Left kidney (tissue), 8 donors: ENCODE measurements at places on chromosomes 7 and 10.

DNA sequence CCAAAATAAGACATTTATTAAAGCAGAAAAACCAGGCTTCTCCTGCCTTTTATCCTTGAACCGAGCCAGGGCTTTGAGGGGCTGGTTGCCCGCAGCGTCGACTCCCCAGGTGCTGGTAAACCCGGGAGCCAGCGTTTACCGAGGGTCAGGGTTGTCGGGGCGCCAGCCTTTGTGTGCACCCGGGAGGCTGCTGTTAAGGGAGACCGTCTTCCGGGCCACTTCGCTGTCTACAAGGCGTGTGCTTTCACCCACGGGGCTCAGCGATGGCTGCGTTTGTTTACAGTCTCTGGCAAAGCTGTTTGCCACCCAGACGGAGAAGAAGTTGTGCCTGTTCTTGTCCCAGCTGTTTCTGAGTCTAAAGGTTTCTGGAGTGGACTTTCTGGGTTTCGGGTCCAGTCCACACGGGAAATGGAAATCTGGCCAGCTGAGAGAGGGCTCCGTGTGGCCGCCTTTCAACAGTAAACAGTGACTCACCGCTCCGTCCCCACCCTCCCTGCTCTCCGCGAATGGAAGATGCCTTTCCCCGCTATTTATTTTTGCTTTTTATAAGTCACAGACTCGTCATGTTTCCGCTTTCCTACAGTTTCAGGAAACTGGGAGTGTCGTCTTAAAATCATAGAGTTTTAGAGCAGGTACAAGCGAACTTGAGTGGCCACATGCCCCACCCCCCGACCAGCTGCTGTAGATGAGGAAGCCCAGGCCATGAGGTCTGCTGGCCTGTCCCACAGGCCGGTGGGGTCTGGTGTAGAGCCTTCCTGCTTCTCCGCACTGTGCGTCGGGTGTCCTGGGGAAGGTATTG lies 2.2 kb downstream of the MAFK start:
- DNase-seq, result no peak

- no peak for DNase-seq
Measured at GRCh38 chr10:33478089-33478674, 143.7 kb upstream of the NRP1 start.

DNA sequence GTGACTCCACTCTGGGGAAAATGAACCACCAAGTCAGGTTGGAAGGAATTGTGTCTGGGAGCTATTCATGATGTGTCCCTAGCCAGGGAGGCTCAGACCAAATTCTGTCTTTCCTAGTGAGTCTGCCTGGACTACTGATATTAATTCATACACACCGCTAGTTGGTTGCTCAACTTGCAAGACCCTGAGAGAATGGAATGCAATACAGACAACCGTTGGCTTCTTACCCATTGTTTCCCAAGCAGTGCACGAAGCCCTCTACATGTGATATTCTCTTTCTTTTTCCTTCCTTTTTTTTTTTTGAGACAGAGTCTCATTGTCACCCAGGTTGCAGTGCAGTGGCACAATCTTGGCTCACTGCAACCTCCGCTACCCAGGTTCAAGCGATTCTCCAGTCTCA lies 19.4 kb upstream of the SRGN start:
- no peak for DNase-seq

DNA sequence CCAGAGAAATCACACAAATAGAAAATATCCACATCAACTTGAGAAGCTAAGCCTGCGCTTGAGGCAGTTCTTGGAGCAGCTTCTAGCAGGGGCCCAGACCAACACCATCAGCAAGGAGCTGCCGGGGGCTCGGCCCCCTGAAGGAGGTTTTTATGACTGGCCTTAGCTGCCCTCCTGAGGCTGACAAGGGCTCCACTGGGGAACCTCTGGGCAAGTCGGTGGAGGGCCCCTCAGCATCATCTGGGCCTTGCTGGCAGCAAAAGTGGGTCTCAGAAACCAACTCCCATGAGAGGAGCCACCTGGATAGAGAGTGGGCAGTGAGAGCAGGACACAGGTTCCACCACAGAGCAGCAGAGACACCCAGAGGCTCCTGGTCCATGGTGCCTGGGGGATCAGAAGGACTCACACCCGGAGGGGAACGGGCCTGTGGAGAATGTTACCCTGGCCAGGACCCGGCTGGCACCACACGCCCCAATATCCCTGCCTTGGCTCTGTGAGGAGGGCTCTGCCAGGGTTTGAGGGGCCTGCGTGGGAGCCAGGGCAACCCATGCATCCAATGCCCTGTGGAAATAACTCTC lies 55.9 kb downstream of the NEUROG3 start:
- no peak for DNase-seq

- DNase-seq, result no peak
Measured at GRCh38 chr10:109859221-109859620, 64.1 kb downstream of the XPNPEP1 start.

DNA sequence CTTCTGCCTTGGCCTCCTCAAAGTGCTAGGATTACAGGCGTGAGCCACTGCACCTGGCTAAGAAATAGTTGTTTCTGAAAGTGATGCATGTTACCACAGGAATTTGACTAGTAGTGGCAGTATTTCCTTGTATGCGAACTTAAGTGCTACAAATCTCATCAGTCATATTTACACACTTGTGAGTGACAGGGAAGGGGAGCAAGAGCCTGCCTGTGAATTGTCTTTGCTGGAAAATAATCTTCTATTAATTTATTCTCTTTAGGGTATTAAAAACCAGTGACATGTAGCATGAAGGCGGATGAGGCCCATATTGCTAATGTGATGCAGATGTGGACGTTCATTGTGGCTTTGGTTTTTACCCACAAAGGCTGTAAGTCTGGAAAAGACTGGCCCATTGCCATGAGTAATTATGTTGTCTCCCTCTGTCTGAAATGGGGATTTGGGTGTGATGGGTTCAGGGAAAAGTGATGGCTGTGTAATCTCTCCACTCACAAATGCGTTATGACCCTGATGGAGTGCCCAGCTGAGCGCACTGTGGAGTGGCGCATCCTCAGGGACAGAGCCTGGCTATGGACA lies 97.6 kb downstream of the CCNY start:
- DNase-seq, result no peak

DNA sequence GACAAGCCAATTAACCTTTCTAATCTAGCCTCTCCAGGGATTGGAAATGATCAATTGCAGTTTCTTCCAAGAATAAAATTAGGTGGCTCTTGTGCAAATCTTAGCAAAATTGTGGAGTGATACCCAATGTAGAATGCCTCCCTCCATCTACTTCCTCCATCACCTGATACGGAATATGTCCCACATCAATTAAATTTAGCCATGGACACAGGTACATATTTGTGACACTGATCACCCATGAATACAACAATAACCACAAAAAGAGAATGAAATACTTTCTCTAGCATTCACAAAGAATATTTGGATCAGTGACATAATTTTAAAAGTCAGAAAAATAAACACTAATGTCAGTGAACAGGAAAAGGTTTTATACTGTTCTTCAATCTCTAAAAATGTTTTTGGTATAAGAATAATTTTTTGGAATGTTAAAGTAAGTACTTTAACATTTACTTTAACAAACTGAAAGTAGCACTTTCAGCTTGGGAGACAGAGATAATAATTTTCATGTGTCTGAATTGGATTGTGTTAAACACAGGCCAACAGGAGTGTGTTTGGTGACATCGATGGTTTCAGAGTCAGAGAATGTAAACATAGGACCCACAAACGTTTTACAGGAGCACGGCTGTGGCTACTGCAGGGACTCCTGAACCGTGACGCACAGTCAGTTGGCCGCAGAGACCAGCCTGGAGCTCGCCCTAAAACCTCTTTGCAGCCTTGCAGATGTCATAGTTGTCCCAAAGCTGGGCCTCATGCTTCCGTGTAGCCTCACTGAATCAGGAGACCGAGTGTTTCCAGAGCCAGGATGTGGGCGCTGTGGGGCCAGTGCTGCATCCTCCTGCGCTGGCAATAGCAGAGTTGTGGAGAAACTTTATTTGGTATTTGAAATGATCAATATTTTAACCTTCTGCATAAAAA lies 7.2 kb downstream of the RBM20 start:
- no peak for DNase-seq

DNA sequence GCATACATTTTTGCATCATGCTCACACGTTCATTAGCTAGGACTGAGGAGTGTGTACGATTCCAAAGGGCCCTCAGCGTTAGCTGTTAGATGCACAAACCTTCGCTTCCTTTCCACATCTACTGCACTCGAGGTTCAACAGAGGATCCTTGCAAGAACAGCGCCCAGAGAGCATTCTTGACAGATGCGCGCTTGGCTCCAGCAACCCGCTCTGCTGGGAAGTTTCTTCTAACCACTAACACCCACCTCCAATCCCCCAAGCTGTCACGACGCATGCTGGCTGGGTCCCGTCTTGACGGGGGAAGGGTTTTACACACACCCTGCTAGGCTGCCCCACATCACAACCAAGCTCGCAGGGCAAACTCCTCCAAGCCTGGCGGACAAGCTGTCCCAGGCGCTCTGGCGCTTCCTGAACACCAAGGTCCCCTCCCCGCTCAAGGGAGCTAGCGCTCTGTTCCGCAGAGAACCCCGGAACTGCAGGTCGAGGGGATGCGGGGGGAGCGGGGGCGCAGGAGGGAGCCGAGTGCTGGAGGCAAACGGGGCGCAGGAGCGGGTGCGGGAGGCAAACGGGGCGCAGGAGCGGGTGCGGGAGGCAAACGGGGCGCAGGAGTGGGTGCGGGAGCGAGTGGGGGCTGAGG lies 653 bp upstream of the ADRB1 start:
- no peak for DNase-seq

DNA sequence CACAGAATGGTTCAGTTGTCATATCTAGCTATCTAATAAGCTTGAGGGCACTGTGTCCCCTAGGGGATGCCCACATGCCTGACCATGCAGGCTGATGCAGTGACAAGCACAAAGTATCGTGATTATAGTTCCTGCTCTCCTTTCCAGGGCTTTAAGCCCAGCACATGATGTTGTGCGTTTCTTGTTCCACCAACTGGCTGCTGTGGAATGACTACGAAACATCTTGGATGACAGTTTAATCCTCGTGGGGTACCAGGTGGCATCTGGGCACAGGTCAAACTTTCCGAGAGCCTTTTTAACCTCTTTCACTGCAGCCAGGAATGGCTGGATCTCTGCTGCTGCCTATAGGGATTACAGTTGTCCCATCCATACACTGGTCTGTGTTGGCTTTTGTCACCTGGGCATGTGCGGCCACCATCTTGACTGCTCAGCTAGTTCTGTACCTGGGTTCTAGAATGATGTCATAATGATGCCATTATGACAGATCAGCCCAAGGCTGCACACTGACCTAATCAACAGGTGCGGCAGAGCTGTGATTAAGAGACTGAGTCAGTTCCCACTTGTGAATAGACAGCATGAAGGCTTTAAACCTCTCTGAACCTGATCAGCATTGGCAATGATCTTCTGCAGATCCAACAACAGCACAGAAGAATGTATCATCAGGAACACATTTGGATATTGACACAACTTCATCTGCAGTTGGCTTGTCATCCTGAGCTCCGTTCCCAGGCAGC lies 144.1 kb downstream of the DLG5 start:
- no peak for DNase-seq

GRCh38 chr7:97022491-97023306 lies 1.9 kb downstream of the DLX5 start:
- no peak for DNase-seq

- DNase-seq, result no peak
Measured at GRCh38 chr7:53604201-53604600, 568.8 kb downstream of the POM121L12 start.

DNA sequence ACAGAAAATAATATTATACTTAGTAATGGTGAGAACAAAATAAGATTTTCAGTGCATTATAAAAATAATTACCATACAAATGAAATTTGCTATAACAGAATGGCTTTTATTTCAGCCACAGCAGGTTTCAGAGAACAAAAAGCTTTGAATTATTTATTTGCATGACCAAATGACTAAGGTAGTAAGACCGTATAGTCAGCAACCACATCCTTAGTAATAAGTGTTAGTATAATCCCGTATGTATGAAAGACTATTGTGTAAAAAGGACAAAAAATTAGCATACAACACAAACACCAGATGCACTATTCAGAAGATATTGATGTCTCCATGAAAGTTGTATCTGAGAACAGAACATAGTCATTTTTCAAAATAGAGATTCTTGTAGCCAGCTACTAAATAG lies 12.2 kb downstream of the PDZD8 start:
- DNase-seq, result no peak

DNA sequence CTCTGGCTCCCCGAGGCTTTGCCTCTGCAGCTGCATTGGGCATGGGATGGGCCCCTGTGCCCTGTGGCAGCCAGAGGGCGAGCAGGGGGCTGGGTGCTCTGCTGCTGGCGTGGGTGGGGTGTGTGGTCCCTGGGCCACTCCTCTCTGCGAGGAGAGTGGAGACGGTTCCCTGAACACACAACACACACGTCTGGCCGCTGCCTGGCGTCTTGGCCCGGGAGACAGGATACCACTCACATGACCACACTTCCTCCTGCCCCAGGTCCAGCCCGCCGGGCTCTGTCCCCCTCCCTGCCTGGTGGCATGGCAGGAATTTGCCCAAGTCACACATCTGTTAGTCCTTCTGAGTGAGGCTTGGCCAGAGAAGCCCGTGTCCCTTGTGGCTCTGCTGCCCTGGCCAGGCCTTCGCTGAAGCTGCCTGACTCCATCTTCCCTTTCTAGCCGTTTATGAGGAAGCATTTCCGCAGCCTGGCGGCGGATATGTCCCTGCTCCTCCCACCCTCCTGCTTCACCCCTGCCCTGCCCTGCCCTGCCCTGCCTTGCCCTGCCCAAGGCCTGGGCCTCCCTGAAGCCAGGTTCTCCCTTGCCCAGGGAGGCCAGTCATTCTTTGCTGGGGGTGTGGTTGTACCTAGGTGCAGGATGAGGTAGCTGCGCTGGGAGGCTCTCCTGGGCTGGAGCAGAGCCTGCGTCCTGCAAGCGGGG lies 3.0 kb downstream of the BRI3 start:
- no peak for DNase-seq

DNA sequence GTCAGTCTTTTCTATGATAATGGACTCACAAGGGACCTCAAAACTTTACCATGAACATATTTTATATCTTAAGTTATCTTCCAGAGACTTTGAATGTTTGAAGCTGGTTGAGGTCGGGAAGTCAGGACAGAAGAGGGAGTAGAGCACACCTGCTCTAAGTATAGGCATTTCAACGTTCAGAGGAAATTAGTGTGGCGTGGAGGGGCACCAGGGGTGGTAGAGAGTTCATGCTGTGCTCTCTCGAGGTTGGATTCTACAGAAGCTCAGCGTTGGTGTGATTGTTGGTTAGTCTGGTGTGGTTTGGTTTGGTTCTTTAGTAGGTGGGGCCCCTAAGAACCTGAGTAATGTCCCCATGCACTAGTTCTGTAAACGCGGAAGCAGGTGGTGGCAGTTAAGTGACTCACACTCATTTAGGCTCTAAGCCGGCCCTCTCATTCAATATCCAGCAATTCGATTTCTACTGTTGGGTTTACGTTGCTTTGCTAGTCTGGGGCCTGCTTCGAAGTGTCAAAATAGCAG lies 19.8 kb downstream of the CNTNAP2 start:
- no peak for DNase-seq
